ENCODE measurements at places on chromosomes 11 and 22. TPM values are rescaled to one million over a fixed set of nuclear protein-coding genes. Genes with fewer than 3 reads are reported as not detected.

GRCh38 chr11:8732748-8733241 lies 50.2 kb downstream of the RPL27A start:
- DNase-seq = no peak

The NRXN2 gene
- not detected for total RNA-seq

The APOL1 gene
- 1.8 TPM for total RNA-seq

The CPT1A gene
- 14.0 TPM for total RNA-seq

The PRODH gene
- 1.9 TPM for total RNA-seq

- DNase-seq = no peak
Observed at GRCh38 chr11:75140269-75141138, 10.4 kb upstream of the SLCO2B1 start.

- no peak for DNase-seq
Observed at GRCh38 chr22:50505276-50505775, 2.2 kb downstream of the LMF2 start.

- no peak for DNase-seq
Observed at GRCh38 chr11:130198292-130198691, 38.7 kb downstream of the ST14 start.

The OR52N4 gene
- not detected for total RNA-seq

The SCGB1C1 gene
- not detected for total RNA-seq

DNA sequence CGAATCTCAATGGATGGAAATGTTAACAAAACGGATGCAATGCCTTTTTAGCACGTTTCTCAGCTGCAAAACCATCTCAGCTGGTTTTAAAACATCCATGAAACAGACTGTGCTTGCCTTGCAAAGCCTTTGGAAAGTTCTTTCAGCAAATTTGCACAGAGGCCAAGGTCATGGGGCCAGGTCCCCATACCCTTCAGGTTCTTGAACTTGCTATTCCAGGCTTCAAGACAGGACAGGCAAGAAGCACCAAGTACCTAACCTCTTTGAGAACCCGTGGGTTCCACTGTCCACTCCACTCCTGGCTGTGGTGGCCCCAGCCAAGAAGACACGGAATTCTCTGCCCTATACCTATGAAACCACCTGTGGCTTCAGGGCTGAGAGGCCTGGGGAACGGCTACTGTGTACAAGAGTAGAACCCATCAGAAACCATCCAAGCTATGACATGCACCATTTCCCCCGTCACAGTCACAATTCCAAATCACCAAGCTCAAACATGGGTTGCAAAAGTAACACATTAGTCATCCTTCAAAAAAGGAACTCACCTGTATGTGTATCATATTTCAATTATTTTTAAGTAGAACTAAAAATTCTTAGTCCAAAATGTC lies 17.0 kb downstream of the TNKS1BP1 start:
- no peak for DNase-seq

GRCh38 chr11:116267146-116267545 lies 505.6 kb downstream of the BUD13 start:
- no peak for DNase-seq

The ACAD8 gene
- 20.4 TPM for total RNA-seq

DNA sequence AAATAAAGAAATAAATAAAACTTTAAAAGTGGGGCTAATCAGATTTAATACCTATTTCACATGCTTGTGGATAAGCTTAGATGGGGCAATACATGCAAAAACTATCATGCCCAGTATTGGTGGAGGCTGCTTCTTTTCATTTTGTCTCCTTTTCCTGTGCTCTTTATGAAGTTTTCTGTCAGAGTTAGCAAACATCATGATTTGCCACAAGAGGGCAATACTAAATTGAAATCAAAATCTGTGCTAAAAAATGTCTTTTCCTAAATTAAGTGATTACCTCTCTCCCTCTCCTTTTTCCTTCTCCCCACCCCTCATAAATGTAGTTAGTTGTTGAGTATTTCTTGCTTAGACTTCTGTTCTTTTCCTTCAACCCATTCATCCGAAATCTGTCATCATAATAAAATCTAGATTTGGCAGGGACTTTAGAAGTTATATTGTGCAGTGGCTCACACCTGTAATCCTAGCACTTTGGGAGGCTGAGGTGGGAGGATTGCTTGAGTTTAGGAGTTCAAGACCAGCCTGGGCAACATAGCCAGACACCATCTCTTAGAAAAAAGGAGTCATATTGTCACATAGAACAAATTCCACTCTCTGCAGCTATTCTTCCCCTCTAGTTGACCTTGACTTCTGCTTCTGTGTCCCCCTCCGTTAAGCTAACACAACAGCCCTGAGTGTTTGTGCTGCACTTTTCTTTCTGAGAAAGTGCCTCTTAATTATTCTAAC lies 4.7 kb upstream of the ARHGAP42 start:
- no peak for DNase-seq

- DNase-seq = no peak
Observed at GRCh38 chr11:117062498-117062897, 35.7 kb downstream of the SIK3 start.

The PHRF1 gene
- 32.5 TPM for total RNA-seq

- no peak for DNase-seq
Observed at GRCh38 chr22:46758867-46759290, 3.6 kb upstream of the TBC1D22A start.

GRCh38 chr11:117979481-117980211 lies 6.5 kb upstream of the IL10RA start:
- no peak for DNase-seq

The OR52I1 gene
- total RNA-seq = not detected

DNA sequence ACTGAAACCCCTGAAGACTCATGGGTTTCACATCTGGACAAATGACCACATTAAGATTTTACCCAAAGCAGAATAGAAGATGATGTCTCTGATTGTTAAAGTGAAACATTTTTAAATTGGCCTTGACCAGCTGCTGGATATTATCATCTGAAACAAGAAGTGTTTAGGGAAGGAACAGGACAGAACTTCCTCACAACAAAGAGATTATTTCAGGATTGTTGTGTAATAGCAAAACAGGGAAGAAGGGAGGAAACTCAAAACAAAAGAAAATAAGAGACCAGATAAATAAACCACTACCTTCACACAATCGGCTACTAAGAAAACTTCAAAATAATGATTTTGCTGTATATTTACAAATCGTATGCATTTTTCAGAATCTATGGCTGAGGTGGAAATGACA lies 319.2 kb upstream of the API5 start:
- no peak for DNase-seq

- DNase-seq = no peak
Observed at GRCh38 chr22:38136607-38137006, 26.1 kb upstream of the BAIAP2L2 start.

- DNase-seq = peak; percentile 65
Observed at GRCh38 chr11:22976146-22976545, 115.9 kb upstream of the CCDC179 start.

The DKK3 gene
- total RNA-seq = 164 TPM

- DNase-seq = no peak
Observed at GRCh38 chr11:111550258-111550657, 9.7 kb downstream of the LAYN start.

The MPPED1 gene
- not detected for total RNA-seq

DNA sequence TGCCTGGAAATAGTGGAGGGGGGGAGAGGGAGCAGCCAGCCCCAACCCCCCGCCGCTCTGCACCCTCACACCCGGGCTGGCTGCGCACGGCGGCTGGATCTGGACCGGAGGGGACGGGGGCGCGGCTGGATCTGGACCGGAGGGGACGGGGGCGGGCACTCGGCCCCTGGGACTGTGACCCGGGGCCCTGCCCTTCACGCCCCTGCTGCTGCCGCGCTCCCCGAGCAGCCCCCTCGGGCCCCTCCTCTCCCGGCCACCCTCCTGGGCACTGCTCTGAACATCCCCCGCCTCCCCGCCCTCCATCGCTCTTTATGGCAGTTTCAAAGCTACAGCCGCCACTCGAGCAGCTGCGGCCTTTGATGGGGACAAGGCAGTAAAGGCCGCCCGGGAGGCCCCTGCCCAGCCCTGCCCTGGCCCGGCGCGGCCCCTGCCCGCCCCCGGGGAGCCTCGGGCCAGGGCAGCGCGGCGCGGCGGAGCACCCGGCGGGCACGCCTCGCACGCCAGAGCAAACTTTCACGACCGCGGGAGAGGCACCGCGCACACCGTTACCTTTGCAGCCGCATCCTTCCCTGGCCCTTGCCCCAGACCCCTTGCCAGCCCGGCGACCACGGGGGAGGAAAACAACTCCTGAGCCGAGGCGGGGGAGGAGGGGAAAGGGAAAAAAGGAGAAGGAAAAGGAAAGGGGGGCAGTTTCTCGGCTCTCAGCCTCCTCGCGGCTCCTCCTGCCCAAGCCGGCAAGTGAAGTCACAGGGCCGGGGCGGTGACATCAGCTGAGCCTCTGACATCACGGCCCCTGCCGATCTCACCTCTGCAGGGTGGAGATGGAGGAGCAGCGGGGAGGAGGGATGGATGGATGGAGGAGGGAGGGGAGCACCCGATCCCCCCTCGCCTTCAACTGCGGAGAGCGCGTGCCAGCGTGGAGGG lies 13.1 kb upstream of the TCF20 start:
- DNase-seq = no peak

The NUDT8 gene
- 5.1 TPM for total RNA-seq

GRCh38 chr11:36317992-36318391 lies 21.9 kb downstream of the PRR5L start:
- DNase-seq = no peak

DNA sequence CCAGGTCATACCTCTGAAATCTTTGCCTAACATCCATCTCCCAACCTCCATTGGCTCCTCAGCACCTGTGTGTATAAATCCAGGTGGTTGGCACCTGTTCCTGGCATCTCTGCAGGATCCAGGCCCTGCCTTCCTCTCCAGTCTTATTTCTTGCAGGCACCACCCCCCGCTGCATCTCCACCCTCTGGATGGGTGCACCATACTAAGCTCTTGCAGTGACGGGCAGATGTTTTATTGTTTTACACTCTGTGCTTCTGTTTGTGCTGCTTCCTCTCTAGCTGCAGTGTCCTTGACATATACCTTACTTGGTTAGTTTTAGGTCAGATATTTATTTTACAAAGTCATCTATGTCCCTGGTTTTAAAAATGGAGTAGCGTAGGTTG lies 102.6 kb downstream of the TBC1D22A start:
- DNase-seq = no peak

The POGLUT3 gene
- 11.2 TPM for total RNA-seq

- DNase-seq = no peak
Observed at GRCh38 chr11:104322696-104323095, 158.7 kb upstream of the PDGFD start.

The RAG1 gene
- total RNA-seq = 2.4 TPM

DNA sequence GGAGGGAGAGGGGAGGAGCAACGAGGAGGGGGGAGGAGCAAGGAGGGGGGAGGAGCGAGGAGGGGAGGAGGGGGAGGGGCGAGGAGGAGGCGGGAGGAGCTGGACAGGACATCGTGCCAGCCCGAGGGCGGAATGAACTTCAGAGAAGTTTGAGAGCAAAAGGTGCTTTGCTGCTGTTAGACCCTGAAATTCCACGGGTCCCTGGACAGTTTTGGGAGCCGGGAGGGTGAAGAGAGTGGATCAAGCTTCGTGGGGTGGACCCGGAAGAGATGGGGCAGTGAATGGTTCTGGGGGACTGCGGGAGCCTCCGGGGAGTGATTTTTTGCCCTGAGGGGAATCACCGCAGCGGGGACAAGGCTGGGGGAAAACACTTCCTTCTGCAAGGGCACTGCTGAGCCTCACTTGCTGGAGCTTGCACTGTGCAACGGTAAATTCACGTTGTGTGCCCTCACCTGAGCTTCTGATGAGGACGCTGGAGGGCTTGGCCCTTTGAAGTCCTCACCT lies 10.7 kb upstream of the NLRP6 start:
- no peak for DNase-seq

GRCh38 chr11:22163394-22163797 lies 29.5 kb upstream of the ANO5 start:
- DNase-seq = no peak

The OOSP1 gene
- not detected for total RNA-seq

GRCh38 chr11:63889344-63889743 lies 27.6 kb downstream of the RCOR2 start:
- DNase-seq = no peak

GRCh38 chr11:92782806-92783205 lies 186.6 kb upstream of the MTNR1B start:
- peak; percentile 19 for DNase-seq

DNA sequence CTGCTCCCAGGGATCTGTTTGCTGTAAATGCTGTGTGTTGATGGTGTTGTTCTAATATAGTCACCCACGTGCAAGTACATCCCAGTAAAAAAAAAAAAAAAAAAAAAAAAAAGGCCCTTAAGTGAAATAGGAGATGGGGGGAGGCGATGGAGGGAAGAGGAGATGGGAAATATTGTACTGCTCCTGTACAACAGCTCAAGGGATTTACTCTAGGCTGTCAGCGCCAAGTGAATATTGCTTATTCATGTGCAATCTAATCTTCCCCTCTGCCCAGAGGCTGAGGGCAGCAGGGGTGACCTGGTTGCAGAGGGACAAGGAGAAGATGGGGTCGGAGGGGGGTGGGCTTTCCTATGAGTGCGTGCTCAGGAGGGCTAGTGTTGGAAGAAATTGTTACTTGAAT lies 206.2 kb upstream of the CADM1 start:
- DNase-seq = no peak

Measured in kidney epithelial cell (primary cell).